ENCODE measurements at places on chromosomes 4 and X.

GRCh38 chrX:36861601-36862000, 146.6 kb upstream of the FAM47C start:
- no peak for DNase-seq

GRCh38 chr4:83124111-83124780, 9.7 kb upstream of the PLAC8 start:
- no peak for DNase-seq

DNA sequence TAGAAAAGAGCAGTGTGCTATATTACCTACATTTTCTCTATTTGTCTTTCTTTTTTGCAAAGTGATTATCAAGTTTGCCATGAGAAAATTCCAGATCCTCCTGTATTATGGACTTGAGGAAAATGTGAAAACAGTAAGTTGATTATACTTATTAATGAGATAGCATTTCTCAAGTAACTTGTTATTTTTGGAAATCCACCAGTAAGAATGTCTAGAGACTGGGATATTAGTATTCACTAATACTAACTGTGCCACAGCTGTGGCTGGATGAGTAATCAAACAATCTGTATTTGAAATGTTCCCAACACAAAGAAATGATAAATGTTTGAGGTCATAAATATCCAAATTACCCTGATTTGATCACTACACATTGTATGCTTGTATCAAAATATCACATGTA, 147.0 kb upstream of the CTSO start:
- no peak for DNase-seq

GRCh38 chr4:89254847-89255246, 52.8 kb downstream of the GPRIN3 start:
- DNase-seq = peak; percentile 1

DNA sequence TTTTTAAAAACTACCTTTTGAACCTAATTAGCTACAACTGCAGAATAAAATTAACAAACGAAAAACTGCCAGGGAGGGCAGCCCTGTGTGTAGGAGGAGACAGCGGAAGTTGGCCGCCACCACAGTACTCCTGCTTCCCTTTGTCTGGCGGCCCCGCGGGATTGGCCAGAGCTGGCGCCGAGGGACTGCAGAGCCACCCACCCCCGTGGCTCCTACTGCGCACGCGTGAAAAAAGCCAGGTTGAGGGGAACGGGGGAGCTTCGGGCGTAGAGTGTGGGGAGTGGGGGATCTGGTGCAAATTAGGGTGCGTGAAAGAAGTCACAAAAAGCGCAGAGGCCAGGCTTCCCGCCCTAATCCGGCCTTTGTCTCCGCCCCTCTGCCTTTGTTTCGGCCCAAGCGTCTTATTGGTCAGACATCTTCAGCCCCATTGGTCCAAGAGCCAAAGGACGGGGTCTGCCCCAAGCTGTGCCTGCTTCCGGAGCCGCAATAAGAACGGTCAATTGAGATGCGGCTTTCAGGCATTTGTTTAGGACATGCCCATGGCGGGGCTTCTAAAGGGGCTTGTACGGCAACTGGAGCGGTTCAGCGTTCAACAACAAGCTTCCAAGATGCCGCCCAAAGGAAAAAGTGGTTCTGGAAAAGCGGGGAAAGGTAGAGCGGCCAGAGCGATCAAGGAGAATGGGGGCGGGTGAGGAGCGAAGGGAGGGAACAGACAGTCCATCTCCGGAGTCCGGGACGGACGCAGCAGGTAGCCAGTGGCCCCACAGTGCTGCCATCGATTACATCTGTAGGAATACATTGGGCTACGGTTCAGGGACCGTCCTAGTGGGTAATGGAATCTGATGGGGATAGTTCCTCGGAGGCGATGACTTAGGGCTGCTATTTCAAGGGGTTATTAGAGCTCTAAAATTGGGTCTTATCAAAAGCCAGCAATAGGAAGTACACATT, at the start of gene PIN4:
Gene PIN4 (plus strand): TSS at position 580 of the 948 bp plus-strand sequence. CDS start 29 bp downstream, at position 609.
- DNase-seq = peak; percentile 95

GRCh38 chr4:73612032-73612431, 8.2 kb downstream of the RASSF6 start:
- no peak for DNase-seq

DNA sequence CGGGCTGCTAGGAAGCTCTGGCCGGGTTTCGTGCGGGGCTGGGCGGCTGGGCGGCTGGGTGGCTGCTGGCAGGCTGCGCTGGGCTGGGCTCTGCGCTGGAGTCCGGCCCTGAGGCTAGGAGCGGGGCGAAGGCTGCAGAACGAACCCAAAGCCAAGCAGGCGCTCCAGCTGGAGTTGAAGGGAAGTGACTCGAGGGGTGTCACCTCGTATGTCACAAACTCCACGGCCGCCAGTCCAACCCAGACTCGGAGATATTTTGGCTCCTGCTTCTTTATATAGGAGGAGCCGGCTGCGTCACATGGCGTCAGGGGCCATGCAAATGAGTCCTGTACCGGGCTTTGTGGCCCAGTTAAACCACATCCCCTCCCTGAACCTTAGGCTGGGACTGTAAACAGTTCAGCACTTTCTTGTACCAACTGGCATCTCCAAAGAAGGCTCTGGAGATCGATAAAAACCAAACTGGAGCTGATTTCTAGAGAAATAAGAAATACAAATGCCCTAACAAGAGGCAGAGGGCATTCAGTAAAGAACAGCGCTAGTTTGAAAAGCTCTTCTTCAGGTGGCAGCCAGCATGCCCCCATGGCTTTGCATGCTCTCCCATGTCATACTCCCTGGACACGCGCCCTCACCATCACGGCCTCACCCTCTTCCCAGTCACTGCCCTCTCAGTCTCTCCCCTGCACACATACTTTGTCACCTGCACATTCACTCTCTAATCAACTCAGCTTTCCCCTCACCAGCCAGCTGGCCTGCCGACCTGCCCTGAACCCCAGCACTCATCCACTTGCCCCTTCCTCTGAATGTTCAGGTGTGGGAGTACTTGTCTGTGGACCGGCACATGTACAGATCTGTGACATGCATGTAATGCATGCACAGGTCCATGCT, 58.5 kb downstream of the TSC22D3 start:
- peak; percentile 48 for DNase-seq

DNA sequence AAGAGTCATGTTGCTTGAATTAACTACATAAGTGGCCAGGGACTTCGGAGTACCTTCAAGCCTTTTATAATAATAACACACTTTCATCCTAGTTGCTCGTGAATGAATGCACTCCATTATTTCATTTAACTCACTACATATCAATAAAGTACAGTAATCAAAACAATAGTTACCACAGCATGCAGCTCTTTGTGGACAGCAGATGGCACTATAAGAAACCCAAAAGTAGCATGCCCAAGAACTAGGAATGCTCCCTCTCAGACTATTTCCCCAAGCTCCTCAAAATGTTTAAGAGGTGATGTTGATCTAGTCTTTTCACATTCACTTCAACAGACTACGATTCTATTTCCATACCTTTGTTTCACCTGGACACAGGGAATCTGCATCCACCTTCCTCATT, 500.8 kb upstream of the DIAPH2 start:
- DNase-seq = peak; percentile 12

DNA sequence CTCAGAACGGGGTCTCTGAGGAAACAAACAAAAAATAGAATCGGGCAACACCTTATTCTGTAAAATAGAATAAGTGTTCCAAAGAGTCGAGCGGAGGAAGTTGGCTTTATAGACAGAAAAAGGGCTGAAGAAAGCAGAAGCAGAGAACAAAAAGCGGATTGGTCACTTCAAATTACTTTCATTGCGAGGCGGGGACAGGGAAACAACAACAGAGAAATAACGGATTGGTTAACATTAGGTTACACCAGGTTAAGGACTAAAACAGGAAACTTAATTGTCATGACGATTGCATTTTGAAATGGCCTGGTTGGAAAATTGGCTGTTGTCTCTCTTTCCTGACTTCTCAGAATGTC, 433 bp upstream of the COQ2 start:
- DNase-seq = peak; percentile 31

- DNase-seq = no peak
Observed at GRCh38 chr4:8914461-8915171, 43.0 kb upstream of the HMX1 start.

DNA sequence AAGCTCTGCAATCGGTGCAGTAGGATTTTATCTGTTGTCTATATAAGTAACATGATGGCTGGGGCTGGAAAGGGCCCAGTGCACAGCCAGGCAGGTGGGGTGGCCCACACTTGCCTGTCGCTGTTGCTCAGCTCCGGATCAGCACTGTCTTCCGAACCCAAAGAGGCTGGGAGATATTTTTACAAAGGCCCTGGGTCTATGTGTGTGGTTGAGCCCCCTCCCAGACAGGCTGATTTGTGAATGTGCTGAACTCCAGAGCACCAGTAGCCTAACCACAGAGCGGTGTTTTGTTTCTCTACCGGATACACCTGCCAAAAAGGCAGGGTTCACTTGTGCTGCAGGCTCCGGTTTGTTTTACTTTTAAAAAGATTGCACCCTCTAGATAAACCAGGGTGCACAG, 33.5 kb upstream of the CHRNA9 start:
- DNase-seq = no peak

DNA sequence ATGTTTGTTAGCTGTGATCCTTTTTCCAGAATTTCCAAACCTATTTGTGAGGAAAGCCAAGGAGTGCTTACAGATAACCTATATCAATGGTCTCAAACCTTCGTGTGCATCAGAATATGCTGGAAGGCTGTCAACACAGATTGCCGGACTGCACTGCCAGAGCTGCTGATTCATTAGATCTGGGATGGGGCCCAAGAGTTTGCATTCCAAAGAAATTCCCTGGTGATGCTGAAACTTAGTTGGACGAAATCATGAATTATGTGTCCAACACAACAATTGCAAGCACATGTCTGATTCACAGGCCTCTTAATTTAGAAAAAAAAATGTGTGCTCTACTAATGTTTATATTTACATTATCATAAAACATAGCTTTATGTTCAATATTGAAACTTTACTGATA, 544.0 kb upstream of the AMOT start:
- DNase-seq = no peak

GRCh38 chrX:8868070-8868773, 67.0 kb upstream of the FAM9A start:
- DNase-seq = no peak

DNA sequence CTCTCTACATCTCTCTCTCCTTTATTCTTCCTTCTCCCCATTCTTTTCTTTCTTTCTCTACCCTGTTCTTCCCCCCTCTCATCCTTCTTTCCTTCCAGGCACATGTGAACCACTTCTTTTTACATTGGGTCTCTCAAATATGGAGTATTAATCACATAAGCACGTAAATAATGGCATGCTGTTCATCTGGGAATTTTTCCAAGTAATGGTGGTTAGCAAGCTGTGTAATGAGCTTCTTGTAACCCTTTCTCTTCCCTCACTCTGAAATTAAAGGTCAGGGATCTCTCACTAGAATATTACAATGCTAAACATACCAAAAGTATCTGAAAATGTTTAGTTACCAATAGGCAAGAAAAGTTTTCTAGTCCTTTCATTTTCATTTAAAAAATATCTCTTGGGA, 239.9 kb upstream of the TEX13A start:
- DNase-seq = peak; percentile 44

DNA sequence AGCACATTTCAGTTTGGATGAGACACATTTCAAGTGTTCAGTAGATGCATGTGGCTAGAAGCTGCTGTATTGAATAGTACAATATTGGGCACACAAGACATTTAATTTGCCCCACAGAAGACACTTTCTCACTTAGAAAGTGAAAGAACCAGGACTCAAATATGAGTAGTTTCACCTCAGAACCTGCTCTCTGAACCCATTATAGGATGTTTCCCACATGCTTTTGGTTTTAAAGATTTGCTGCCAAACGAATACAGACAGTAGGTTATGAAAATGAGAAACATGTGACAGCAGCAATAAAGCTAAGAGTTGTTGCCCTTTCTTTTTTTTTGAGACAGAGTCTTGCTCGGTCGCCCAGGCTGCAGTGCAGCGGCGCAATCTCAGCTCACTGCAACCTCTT, 32.3 kb downstream of the C4orf54 start:
- no peak for DNase-seq

DNA sequence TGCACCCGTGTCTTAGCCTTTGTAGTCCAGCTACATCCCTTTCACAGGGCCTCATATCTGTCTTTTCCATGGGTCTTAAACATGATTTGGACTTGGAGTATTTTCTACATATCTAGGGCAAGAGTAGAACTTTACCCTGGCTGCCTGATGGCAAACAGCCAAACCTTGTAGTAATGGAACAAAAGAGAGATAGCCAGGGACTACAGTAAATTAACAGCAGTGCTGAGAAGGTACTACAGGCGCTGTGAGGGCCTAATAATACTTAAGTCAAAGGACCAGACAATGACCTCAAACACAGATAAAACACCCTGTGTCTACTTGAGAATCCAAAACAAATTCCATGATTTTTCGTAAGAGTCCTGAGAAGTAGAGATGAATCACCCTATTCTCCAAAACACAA, 111.0 kb upstream of the WDR17 start:
- DNase-seq = no peak

- no peak for DNase-seq
Observed at GRCh38 chr4:40769266-40769665, 19.5 kb downstream of the NSUN7 start.

DNA sequence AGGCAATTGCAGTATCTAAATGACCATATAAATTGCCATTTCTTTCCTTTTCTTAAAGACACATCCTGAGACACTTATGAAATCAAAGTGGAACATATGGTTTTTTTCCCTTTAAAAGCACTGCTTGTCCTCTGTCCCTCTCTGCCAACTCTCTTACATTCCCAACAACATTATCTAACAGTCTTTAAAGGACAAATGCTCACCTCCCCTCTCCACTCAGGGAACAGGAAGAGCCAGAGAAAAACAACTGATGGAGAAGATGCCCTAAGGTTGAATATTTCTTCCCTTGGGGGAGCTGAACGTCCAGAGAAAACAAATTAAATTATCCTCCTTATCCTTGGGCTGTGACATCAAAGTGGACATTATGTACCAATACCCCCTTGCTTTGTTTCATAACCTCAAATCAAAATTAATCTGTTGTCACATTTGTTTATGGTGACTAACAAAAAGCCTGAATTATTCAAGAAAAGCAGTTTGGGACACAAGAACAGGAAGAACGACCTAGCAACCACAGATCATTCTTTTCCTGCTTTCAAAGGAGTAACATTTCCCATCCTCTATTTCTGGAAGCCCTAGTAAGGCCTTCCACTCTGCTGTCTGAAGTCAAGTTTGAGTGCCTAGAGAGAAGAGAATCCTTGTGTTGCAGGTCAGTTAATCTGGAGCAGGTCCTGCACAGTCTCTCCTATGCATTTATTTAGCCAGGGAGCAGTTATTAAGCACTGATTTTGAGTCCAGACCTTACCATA, 52.6 kb upstream of the PAGE1 start:
- no peak for DNase-seq

- no peak for DNase-seq
Observed at GRCh38 chr4:102042871-102043802, 252.6 kb downstream of the BANK1 start.
